Tibial artery (tissue), 4 donors: ENCODE measurements at places on chromosomes 1 and 21.

GRCh38 chr1:222996310-222996975 lies 146.6 kb downstream of the TLR5 start:
- no peak for DNase-seq

GRCh38 chr1:14841456-14841855 lies 243.0 kb downstream of the KAZN start:
- DNase-seq, result no peak

- peak; percentile 83 for DNase-seq
Measured at GRCh38 chr1:206503591-206504362, 3.6 kb upstream of the RASSF5 start.

DNA sequence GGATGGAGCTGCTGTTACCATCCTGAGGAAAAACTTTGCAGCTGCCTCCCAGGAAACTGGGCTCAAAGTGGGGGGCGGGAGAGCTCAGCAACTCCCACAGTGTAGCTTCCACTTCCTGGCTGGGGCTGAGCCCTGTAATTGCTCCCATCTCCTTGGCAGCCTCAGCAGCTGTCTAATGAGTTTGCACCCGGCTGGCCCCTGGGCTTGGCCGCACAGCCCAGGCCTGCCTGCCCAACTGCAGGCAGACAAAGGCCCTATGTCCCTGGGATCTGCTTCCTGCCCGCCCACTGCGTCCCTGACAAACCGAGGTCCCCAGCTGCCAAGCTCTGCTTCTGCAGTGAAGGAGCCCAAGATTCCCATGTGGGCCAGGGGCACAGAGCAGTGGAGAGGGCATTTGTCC lies 30.1 kb downstream of the EDN2 start:
- DNase-seq, result no peak

DNA sequence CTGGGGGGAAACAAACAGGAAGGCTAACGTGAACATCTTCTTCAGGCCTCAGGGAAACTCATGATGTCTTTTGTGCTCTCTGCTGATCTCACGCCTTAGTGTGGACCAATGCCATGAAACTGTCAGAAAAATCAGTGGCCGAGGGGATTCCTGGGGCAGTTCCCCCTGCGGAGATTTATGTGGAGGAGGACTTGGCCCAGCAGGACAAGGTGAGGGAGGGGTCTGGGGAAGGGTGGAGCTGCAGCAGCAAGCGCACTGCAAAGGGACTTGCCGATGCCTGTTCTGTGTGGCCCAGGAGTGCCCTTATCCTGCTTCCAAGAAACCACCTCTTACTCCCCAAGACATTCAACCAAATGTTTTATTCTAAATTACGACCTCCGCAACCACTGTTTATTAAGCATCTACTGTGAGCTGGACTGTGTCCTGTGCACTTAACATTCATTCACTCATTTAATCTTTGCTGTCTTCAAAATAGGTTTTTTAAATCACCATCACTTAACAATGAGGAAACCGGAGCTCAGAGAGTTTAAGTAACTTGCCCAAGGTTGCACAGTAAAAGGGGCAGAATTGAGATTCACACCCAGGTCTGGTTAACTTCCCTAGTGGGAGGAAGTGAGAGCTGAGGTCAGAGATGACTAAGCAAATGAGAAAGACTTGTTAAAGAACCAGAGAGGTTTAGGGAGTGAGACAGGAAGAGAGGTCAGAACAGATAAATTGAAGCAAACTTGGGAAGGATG lies 49.7 kb downstream of the FHAD1 start:
- DNase-seq, result no peak
